ENCODE measurements at places on chromosomes 11 and 22.

DNA sequence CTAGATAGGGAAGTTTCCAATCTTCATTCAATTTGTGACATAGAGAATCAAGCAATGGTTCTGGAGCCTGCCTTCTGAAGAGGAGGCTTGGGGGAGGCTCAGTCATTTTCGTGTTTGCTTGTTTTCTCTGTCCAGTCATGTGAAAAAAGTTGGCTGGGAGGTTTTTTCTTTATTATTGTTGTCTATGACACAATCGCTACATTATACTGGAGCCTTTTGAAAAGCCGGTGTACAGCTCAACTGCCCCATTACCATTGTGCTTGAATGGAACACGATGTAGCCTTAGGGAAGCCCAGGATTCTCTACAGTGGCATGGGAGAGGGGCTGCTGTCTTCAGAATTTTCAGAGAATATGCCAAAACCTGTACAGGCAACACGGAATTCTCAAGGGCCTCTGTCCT is 57.9 kb upstream of the NCAM1 start:
- no peak for DNase-seq

DNA sequence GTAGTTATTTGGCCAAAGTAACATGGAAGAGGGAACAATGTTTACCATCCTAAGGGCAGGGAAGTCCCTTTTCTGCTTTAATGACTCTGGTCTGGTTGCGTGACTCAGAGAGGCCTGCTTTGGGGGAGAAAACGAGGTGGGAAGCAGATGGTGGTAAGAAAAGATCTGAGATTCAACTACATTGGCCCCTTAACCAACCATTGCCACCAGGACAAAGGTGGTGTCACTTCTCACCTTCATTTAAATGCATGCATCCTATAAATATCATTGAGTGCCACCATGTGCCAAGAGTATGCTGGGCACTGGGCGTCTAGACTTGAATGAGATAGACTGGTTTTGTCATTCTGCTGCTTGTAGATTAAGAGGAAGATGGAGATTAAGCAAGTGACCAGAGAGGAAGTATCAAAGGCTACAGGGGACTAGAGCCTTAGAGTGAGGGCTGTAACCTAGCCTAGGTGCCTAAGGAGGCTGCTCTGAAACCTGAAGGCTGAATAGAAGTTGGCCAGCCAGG is 3.6 kb upstream of the SORL1 start:
- no peak for DNase-seq

GRCh38 chr11:85464283-85464682 is 162.9 kb downstream of the DLG2 start:
- no peak for DNase-seq

DNA sequence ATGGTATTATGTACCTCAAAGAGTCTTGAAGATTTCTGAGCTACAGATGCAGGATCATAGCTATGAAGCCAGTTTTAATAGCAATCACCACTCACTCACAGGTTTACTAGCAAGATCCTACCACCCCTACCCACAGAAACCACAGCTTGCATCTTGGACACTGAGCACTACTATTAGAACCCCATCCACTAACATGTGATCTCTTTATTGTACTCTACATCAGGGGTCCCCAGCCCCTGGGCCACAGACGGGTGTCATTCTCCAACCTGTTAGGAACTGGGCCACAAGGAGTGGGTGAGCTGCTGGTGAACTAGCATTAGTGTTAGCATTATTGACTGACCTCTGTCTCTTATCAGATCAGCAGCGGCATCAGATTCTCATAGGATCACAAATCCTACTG is 844.8 kb upstream of the CHORDC1 start:
- DNase-seq, result no peak

DNA sequence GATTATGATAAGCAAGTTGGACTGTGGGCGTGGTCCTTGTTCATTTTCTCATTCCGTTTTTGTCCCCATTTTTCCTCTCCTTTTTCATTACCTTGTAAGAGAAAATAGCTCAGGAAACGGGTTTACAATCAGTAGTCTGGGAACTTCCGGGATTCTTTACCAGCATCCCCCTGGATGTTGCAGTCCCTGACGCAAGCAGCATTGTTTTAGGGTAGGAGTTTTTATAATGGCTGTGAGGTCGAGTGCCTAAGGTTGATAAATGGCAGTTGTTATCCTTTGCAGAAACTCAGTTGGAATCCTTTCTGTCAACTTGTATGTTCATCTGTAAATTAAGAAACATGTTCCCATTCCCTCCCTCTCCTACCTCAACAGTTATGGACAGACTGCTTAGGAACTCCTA is 68.3 kb downstream of the ARHGEF12 start:
- DNase-seq, result no peak

DNA sequence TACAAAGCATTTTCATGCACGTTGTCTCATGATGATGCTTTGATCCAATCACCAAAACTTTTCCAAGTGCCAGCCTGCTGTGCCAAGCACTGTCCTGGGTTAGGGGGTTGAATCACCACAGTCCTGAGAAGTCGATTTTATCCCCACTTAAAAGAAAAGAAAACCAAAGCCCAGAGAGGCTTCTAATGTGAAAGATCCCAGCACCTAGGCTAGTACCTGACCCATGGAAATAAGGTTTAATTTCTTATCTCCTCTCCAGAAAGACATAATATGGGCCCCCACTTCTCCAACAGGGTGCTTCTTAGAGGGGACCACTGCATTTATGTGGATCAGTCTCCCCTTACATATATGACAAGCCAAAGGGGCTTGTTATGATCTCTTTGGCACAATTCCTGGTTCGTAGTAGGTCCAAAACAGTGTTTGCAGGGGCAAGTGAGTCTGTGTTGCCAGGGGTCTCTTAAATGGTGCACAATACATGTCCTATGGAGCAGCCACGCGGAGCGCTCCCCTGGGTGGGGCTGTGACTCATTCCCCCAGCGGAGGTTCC is 1.9 kb upstream of the BCL9L start:
- DNase-seq, result no peak

- no peak for DNase-seq
Observed at GRCh38 chr11:128506999-128507611, 80.3 kb downstream of the ETS1 start.

GRCh38 chr22:38443628-38444521 is 11.1 kb downstream of the KCNJ4 start:
- no peak for DNase-seq

- no peak for DNase-seq
Observed at GRCh38 chr22:24871611-24872205, 65.7 kb downstream of the SGSM1 start.

GRCh38 chr22:45845076-45845487 is 131.9 kb downstream of the WNT7B start:
- DNase-seq, result no peak
